CD8-positive, alpha-beta memory T cell (primary cell): ENCODE measurements at places on chromosomes 2 and 18. TPM values are rescaled to one million over a fixed set of nuclear protein-coding genes. Genes with fewer than 3 reads are reported as not detected.

The HK2 gene
- total RNA-seq: 54.5 TPM

The COLEC11 gene
- 0.29 TPM for total RNA-seq

The CFLAR gene
- 303 TPM for total RNA-seq

The DAPL1 gene
- total RNA-seq: not detected

The EPB41L3 gene
- 1.2 TPM for total RNA-seq

The M1AP gene
- total RNA-seq: not detected

DNA sequence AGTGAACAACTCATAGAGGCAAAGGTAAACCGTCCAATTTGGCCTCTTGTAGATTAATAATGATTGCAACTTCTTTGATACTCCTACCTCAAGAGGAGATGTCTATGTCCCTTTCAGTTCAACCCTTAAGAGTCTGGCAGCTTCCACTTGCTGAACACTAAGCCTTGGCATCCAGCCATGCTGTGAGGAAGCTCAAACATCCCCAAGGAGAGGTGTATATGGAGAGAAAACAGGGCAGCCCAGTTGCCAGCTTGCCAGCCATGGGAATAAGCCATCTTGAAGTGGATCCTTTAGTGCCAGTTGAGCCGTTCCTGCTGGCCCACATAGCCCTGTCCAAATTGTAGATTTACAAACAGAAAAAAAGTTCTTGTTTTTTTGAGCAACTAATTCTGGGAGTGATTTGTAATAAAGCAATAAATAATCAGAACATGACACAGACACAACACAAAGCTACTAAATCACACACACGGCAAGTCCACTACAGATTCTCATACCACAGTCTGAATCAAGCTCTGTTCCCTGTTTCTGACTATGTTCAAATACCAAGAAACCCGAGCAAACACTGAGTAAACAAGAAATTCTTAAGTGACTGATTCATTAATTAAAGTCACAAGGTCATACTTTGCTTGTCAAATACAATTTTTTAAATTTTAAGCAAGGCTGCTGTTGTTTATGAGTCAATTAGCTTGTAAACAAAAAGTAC is 96.1 kb downstream of the PID1 start:
- no peaks in the 10 kb centered on the region for H3K27me3 ChIP-seq
- no peaks in the 10 kb centered on the region for H3K4me1 ChIP-seq
- H3K36me3 ChIP-seq: no peaks in the 10 kb centered on the region
- H3K27ac ChIP-seq: no peak overlapping the region
- H3K4me3 ChIP-seq: no peak overlapping the region

DNA sequence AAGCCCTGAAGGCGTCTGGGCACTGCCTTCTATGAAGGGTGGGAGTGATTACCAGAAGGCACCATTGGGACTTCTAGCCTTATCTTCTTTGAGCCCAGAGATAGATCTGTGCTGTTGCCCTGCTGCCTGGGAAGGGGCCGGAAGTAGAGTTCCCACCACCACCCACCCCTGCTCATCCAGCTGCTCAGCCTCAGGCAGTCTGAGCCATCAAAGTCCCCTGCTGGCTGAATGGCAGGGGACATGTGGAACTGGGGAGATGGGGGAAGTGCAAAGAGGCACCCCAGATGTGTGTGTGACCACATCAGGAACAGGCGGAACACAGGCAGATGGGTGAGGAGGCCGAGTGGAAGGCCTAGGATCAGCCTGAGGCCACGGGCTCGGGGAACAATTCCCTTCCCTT is 3.3 kb upstream of the WNT10A start:
- peak; percentile 41 for DNase-seq
- H3K4me1 ChIP-seq: peaks cover 43% of the 10 kb centered on the region
- peaks cover 19% of the 10 kb centered on the region for H3K27me3 ChIP-seq
- H3K4me3 ChIP-seq: no peak overlapping the region
- H3K27ac ChIP-seq: no peak overlapping the region

- H3K36me3 ChIP-seq: no peaks in the 10 kb centered on the region
- no peak overlapping the region for H3K4me3 ChIP-seq
- no peaks in the 10 kb centered on the region for H3K4me1 ChIP-seq
- DNase-seq: no peak
- no peak overlapping the region for H3K27ac ChIP-seq
- no peaks in the 10 kb centered on the region for H3K27me3 ChIP-seq
Observed at GRCh38 chr2:211435331-211435730, 878.9 kb downstream of the CPS1 start.

DNA sequence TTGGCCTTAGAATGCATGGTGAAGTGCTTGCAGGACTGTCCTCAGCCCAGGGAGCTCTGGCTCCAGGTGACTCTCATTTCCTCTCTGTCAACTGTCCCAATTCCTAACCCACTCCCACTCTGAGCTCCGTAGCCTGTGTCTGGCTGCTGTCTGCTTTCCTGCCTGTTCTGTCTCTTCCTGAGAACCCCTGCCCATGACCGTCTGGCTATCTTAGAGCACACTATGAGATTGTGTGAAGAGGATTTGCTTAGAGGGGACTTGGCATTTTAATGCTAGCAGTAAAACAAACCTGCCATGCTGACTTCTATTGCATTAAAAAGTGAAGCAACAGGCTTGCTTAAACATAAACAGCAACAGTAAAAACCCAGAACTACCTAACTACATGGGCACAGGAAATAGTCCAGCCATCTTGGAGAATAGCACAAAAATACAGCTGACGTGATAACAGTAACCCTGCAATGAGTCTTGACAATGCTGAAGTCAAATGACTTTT is 234.7 kb downstream of the PRKCE start:
- no peaks in the 10 kb centered on the region for H3K36me3 ChIP-seq
- H3K27ac ChIP-seq: no peak overlapping the region

DNA sequence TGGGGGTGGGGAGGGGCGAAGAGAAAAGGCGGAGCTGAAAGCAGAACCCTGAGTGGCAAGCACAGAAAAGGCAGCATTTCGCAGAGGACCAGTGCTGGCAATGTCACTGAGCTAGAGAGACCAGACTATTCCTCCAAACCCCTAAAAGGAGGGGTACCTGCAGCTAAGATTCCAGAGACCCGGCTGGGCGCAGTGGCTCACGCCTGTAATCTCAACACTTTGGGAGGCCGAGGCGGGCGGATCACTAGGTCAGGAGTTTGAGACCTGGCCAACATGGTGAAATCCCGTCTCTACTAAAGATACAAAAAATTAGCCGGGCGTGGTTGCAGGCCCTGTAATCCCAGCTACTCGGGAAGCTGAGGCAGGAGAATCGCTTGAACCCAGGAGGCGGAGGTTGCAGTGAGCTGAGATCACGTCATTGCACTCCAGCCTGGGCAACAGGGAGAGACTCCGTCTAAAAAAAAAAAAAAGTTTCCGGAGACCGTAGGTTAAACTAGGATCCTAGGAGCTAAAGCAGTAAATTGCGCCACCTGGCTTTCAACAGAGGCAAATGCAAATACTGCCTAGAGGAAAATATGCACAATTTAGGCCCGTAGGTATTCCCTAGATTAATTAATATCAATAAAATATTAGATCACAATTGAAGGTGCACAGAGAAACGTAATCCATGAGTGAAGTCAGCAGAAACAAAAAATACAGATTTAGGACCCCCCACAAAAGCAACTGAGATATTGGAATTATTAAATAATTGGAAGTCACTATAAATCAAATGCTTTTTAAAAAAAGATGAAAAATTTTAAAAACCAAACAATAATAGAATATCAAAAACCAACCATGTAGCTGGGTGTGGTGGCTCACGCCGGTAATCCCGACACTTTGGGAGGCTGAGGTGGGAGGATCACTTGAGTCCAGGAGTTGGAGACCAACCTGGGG is 4.9 kb downstream of the UCN start:
- H3K36me3 ChIP-seq: no peaks in the 10 kb centered on the region
- no peak for DNase-seq
- H3K4me1 ChIP-seq: no peaks in the 10 kb centered on the region
- no peak overlapping the region for H3K27ac ChIP-seq
- peak overlapping the region; percentile 56 for H3K4me3 ChIP-seq

DNA sequence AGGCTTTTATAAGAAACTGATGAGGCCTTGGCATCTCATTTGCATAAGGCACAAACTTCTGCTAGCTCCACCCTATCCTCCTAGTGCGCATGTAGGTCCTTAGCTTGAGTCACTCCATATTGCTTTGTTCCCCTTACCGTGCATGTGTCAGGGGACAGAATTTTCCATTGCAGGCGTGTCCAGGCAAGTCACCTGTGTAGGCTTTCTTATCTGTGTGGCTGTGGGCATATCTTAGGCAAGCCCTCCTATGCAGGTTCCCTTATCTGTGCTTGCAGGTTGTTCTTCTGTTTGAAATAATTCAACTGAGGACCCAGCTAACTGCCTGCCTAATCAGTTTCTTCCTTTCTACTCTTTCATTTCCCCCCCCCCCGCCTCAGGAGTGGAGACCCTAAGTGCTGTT is 63.3 kb upstream of the CDCA7 start:
- DNase-seq: no peak
- no peaks in the 10 kb centered on the region for H3K4me1 ChIP-seq
- H3K4me3 ChIP-seq: no peak overlapping the region
- no peaks in the 10 kb centered on the region for H3K27me3 ChIP-seq
- H3K27ac ChIP-seq: no peak overlapping the region

DNA sequence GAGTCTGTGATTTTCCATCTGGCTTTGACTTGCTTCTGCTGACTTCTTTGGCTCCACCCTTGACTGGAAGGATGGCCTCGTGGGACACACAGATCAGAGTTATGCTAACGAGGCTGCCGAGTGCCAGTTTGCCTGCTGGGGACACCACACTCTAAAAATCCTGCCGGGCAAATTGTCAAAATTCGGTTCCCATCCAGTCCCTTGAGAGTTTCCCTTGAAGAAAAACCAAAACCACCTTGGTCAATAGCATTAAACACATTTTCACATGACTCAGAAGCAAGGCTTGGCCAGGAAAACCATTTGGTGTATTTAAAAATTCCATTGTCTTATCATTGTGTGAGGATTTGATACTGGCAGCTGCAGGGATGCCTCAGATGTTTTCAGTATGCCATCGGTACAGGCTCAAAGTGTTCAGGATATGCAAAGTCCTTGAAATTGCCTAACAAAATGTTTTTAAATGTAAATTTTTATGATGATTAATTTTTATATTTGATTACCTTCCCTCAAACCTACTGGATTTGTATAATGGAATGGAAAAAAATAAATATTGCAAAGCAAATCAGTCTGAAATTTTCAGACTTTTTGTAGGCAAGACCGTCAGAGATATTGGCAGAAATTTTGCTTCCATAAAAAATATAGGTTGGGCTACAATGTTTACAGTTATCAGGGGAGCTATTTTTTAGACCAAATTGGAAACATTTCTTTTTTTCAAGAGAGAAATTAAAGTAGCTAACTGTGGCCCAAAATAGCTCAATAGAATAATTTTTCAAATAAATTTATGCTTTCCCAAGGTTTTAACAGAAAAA is 41.6 kb downstream of the KCNE4 start:
- no peaks in the 10 kb centered on the region for H3K36me3 ChIP-seq
- H3K27ac ChIP-seq: no peak overlapping the region
- H3K4me1 ChIP-seq: no peaks in the 10 kb centered on the region

DNA sequence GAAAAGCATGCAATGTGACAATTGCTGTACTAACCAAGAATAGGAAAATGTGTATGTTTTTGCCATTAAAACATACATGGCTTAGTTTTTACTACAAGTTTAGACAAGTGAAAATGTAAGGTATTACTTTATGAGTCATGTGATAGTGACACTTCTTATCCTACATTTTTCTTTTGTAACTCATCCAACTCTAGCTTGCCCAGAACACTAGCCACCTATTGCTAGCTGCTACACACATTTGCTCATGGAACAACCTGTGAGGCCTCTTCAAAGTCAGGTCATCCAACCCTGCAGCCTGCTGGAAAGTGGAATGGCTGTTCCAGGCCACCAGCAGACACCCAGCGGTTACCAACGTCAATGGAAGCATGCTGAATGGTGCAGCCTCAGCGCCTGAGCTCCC is 1043.9 kb downstream of the TMEM182 start:
- no peak overlapping the region for H3K27ac ChIP-seq
- no peak overlapping the region for H3K4me3 ChIP-seq
- no peak for DNase-seq

DNA sequence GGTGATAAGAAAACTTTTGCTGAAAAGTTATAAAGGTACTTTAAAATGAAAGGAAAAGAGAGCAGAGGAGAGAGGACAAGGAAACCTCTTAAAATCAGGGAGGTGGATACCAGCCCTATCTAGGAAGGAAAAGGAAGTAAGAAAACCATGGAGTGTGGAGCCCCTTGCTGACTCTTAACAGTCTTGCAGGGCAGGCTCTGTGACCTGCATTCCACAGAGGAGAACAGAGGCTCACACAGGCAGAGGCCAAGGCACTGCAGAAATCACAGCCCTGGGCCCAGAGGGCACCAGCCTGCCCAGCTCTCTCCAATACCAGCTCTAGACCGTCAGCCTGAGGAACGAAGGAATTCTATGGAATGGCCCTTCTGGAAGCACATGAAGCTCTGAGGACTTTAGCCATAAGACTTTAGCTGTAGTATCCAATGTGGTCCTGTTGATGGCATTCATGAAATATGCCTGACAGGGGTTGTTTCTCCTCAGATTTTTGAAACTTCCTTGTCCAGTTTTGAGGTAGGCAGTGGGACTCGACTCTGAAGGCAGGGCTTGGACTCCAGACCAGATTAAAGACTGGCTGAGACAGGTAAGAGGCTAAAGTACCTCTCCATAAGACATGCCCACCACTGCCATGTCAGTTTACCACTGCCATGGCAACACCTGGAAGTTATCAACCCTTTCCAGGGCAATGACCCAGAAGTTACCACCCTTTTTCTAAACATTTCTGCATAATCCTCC is 216.3 kb downstream of the ANAPC1 start:
- no peaks in the 10 kb centered on the region for H3K36me3 ChIP-seq
- DNase-seq: no peak
- H3K27me3 ChIP-seq: no peaks in the 10 kb centered on the region
- no peaks in the 10 kb centered on the region for H3K4me1 ChIP-seq
- no peak overlapping the region for H3K27ac ChIP-seq

- no peak for DNase-seq
- H3K27me3 ChIP-seq: no peaks in the 10 kb centered on the region
- H3K36me3 ChIP-seq: no peaks in the 10 kb centered on the region
- H3K4me1 ChIP-seq: no peaks in the 10 kb centered on the region
- no peak overlapping the region for H3K4me3 ChIP-seq
Observed at GRCh38 chr2:234913208-234913626, 38.6 kb upstream of the SH3BP4 start.

- H3K36me3 ChIP-seq: no peaks in the 10 kb centered on the region
- H3K4me1 ChIP-seq: no peaks in the 10 kb centered on the region
- DNase-seq: no peak
- H3K27me3 ChIP-seq: no peaks in the 10 kb centered on the region
- H3K4me3 ChIP-seq: no peak overlapping the region
- no peak overlapping the region for H3K27ac ChIP-seq
Observed at GRCh38 chr2:233832869-233833311, 21.4 kb downstream of the HJURP start.

- no peak overlapping the region for H3K27ac ChIP-seq
- no peaks in the 10 kb centered on the region for H3K27me3 ChIP-seq
- no peaks in the 10 kb centered on the region for H3K4me1 ChIP-seq
- DNase-seq: no peak
- H3K4me3 ChIP-seq: no peak overlapping the region
Observed at GRCh38 chr2:142892715-142893114, 15.3 kb downstream of the KYNU start.
